ENCODE measurements at places on chromosomes 1 and 21.
A peak's percentile ranks its signal among the peaks of the same experiment; 100 is the strongest.

GRCh38 chr1:230153641-230154296 lies 86.7 kb downstream of the GALNT2 start:
- no peak for DNase-seq

- no peak for DNase-seq
These were observed 14.4 kb downstream of the KDM4A start for GRCh38 chr1:43664369-43664768.

- no peak for DNase-seq
These were observed 6.1 kb downstream of the MYBPHL start for GRCh38 chr1:109300650-109301151.

DNA sequence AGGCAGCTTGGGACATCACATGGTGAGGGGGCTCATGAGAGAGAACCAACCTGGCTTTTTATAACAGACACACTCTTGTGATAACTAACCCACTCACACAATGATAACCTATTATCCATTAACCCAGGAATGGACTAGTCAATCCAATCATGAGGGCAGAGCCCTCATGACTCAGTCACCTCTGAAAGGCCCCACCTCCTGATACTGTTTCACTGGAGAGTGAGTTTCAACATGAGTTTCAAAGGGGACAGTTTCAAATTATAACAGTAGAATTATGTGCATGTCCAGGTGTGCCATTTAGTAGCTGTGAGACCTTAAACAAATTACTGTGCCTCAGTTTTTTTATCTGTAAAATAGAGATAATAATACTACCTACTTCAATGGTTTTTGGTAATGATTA lies 47.6 kb upstream of the PPP2R5A start:
- no peak for DNase-seq

DNA sequence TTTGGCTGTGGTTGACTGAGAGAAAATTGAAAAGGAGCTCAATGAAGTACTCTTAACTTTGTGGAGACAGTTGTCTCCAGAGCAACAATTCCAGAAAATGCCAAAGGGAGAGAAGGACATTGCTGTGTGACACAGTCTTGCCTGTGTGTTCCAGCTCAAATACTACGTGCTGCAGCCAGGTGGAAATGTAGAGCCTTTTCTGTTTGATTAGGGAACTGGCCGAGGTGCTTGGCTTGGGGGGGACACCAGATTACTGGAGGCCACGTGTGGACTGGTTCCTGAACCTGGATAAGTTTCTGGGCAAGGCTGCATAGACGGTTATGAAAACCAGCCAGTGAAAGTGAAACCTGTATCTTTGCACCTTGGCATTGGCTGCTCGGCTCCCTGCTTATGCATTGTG lies 217.9 kb downstream of the CTH start:
- DNase-seq: no peak

DNA sequence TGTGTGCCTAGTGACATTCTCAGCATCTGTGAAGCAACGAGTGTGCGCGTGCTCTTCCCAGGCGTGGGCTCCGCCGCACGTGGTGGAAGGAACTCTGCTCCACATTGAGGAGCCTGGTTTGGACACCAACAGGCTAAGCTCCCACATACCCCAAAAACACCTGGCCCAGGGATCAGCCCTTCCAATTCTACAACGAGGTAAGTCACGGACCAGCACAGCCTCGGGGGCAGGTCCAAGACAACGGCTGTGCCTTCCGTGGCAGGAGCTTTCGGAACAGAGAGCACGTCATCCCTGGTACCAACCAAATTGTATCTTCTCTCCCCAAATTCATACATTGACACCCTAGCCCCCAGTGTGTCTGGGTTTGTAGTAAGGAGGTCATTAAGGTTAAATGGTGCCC lies 27.2 kb upstream of the PDE9A start:
- no peak for DNase-seq

GRCh38 chr1:55329091-55329490 lies 113.9 kb upstream of the USP24 start:
- no peak for DNase-seq

DNA sequence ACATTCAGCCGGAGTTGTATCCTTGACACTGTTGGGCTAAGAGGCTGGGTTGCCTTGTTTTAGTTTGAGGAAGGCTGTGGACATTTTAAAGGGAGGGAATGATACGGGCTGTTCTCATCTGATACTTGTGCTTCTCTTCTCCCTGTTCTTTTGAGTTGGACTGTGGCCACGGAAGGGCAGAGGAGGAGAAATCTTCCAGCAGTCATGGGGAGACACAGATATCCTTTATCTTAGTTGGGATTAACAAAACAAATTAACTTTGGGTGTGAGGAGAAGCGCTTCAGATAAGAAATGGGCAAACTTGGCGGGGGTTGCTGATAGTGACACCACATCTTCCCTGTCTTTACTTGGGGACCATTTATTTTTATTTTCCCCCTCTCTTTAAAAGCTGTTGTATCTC lies 138.8 kb downstream of the ROR1 start:
- DNase-seq: no peak

DNA sequence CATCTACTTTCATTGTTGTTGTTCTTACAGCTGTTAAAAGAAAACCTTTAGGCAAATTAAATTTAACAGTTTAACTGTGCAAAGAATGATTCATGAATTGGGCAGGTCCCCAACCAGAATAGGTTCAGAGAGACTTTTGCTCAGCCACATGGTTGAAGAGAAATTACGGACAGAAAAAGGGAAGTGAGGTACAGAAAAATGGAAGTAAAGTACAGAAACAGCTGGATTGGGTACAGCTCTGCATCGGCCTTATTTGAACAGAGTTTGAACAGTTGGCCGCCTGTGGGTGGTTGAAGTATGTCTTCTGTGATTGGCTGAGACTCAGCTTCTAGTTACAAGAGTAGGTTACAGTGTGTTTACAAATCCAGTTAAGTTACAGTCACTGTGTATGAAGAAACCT lies 210.1 kb downstream of the FGGY start:
- DNase-seq: peak; percentile 37

DNA sequence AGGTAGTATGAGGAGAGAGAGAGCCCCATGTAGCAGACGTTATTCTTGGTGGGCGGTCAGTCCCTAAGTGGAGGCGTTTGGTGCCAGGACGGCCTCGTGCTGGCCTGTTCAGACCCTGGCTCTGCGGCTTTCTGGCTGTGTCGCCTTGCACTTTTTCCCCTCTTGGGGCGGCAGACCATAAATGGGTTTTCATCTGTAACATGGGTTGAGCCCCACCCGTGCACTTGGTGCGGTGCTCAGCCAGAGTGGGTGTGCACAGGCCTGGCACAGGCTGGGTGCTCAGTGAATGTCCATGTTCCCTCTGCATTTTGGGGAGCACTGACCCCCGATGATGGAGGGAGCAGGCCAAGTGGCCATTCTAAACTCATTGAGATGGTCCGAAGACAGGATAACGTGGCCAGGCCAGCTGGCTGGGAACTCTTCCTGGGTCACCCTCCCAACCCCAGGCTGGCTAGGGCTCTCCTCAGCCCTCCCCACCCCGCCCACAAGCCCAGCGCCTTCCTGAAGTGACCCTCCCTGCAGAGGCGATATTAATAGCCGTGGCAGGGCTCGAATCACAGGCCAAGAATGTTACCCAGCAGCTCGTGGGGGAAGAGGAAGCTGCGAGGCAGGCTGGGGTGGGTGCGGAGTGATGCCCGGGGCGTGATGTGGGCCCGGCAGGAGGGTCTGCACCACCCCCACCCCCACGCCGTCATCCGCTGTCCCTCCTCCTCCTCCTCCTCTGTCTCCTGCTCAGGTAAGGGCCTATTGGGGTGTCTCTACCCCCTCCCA lies 78.5 kb downstream of the ARHGEF10L start:
- DNase-seq: no peak

- DNase-seq: no peak
These were observed 4.7 kb downstream of the RIMKLA start for GRCh38 chr1:42385283-42385682.

GRCh38 chr1:239123260-239123659 lies 263.1 kb upstream of the CHRM3 start:
- DNase-seq: no peak

GRCh38 chr1:37449936-37450335 lies 24.4 kb upstream of the ZC3H12A start:
- DNase-seq: no peak
